PC-9 (cell line): ENCODE measurements at places on chromosomes 3 and 15. TPM values are rescaled to one million over a fixed set of nuclear protein-coding genes. Genes with fewer than 3 reads are reported as not detected.

TMC3 gene
- not detected in 2 replicates for total RNA-seq

TLE3 gene
- 51.3 and 72.4 TPM in 2 replicates for total RNA-seq

PTX3 gene
- 0.59 and 1.1 TPM in 2 replicates for total RNA-seq

DNA sequence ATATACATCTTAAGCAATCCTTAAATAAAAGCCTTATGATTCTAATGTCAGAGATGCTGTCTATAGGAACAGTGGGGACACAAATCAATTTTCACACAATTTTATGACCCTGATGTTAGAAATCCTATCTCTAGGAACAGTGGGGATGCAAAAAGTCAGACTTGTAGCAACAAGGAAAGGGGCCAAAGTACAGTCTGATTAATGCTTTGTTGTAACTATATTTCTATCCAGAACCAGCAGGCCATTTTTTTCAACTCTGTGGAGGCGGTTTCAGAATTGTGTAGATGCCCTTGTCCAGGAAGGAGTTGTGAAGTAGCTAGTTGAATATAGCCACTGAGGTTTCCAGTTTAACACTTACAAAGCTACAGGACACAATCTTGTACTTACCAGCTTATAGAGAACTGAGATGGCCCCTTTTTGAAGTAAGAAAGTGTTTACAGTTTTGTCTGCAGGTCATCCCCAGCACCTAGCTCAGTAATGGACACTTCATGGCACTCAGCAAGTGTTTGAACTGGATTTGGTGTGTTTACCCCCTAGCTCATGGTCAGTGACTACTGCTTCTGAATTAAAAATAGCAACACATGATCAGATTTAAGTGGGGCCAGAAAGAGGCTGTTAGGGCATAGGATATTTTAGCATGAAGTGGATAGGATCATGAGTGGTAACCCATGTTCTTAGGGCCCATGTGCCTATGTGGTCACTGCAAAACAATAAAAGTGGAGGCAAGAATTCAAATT is 54.3 kb downstream of the RAB7A start:
- no peak overlapping the region for H3K4me3 ChIP-seq
- no peak overlapping the region for H3K27ac ChIP-seq
- no peak for DNase-seq
- H3K4me1 ChIP-seq: peaks cover 23% of the 10 kb centered on the region
- H3K27me3 ChIP-seq: no peaks in the 10 kb centered on the region
- H3K36me3 ChIP-seq: peaks cover 8% of the 10 kb centered on the region; the same call in 1 of the 2 replicates

MCTP2 gene
- 4.1 and 5.7 TPM in 2 replicates for total RNA-seq

DNA sequence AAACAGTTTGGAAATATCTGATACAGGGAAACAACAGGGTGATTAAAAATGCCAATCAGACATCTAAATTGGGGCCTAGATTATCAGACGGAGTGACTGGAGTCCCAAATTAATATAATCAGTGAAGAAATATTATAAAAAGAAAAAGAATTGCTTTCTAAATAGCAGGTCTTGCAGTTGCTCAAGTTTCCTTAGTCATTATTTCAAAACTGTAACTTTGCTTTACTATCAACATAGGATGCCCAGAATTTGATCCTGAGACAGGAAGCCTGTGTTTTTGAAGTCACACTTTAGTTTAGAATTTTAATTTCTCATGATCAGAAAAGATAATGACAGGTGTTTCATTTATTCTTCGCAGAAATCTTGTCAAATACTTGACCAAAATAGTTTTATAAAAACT is 105.9 kb downstream of the IL1RAP start:
- no peak overlapping the region for H3K27ac ChIP-seq
- H3K27me3 ChIP-seq: no peaks in the 10 kb centered on the region
- no peaks in the 10 kb centered on the region for H3K36me3 ChIP-seq
- H3K4me1 ChIP-seq: no peaks in the 10 kb centered on the region

- H3K27ac ChIP-seq: peak overlapping the region; percentile 98
- no peaks in the 10 kb centered on the region for H3K27me3 ChIP-seq
- no peak overlapping the region for H3K4me3 ChIP-seq
- DNase-seq: no peak
- no peaks in the 10 kb centered on the region for H3K36me3 ChIP-seq
- H3K4me1 ChIP-seq: peaks cover 75% of the 10 kb centered on the region
These were observed 113.4 kb downstream of the ASB7 start for GRCh38 chr15:100715571-100716455.

BCL2A1 gene
- total RNA-seq: not detected in 2 replicates

DNA sequence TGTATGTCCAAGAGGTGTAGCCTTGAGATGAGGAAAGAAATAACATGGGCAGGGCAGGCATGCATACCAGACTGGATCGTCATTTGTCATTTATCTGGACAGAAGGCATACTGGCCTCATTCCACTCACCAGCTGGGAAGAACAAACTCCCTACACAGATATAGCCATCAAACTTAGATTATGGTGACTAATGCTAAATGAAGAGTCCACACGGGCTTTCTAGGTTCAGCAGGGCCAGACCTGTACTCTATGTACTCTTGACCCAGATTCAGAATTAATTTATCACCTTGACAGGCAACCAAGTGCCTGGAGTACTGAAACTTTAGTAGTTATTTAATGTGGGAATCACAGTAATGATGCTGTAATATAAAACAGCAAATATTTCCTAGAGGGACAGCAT is 164.3 kb upstream of the IL12A start:
- no peaks in the 10 kb centered on the region for H3K27me3 ChIP-seq
- peak; percentile 99 for DNase-seq
- H3K36me3 ChIP-seq: no peaks in the 10 kb centered on the region
- H3K4me1 ChIP-seq: peaks cover 36% of the 10 kb centered on the region

GRCh38 chr3:186277268-186277909 is 84.6 kb downstream of the DGKG start:
- H3K27ac ChIP-seq: no peak overlapping the region
- H3K4me1 ChIP-seq: no peaks in the 10 kb centered on the region
- H3K27me3 ChIP-seq: peaks cover 62% of the 10 kb centered on the region
- no peaks in the 10 kb centered on the region for H3K36me3 ChIP-seq
- DNase-seq: peak; percentile 53

DNA sequence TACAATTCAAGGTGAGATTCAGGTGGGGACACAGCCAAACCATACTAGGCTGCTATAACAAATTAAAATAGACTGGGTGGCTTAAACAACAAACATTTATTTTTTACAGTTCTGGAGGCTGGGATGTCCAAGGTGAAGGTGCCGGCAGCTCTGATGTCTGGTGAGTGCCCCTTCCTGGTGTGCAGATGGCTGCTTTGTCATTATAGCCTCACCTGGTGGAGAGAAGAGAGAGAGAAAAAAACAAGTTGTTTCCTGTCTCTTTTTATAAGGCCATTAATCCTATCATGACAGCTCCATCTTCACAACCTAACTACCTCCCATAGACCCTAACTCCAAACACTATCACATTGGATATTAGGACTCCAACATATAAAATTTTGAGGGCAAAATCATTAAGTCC is 279.7 kb downstream of the ZIC1 start:
- no peak overlapping the region for H3K4me3 ChIP-seq
- no peak for DNase-seq
- H3K36me3 ChIP-seq: no peaks in the 10 kb centered on the region
- H3K4me1 ChIP-seq: no peaks in the 10 kb centered on the region
- no peak overlapping the region for H3K27ac ChIP-seq
- no peaks in the 10 kb centered on the region for H3K27me3 ChIP-seq

- no peak overlapping the region for H3K4me3 ChIP-seq
- H3K4me1 ChIP-seq: no peaks in the 10 kb centered on the region
- DNase-seq: no peak
- no peaks in the 10 kb centered on the region for H3K36me3 ChIP-seq
These were observed 118.2 kb downstream of the ALDH1A2 start for GRCh38 chr15:57947282-57947681.

- no peak overlapping the region for H3K27ac ChIP-seq
- H3K4me3 ChIP-seq: no peak overlapping the region
- no peak for DNase-seq
- H3K27me3 ChIP-seq: no peaks in the 10 kb centered on the region
- H3K4me1 ChIP-seq: no peaks in the 10 kb centered on the region
These were observed 241.3 kb upstream of the ONECUT1 start for GRCh38 chr15:53031469-53031868.

DNA sequence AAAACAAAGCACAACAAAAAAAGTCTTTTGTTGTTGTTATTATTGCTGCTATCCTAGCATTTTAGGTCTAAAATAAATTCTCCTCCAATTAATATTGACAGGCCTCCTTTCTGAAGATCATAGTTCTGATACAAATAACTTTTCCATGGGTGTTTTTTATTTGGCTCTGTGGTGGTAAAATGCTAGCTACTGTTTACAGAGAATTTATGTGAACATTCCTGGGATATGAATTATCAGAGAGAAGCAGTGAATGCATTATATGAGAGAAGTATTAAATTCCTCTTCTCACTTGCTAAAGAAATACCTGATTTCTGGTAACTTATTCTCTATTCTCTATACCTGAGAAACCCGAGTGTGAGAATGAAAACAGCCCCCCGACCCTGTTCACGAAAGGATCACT is 57.5 kb upstream of the TMCO5A start:
- no peaks in the 10 kb centered on the region for H3K36me3 ChIP-seq
- peaks cover 5% of the 10 kb centered on the region; the same call in 1 of the 2 replicates for H3K4me1 ChIP-seq
- no peak for DNase-seq
- no peak overlapping the region for H3K4me3 ChIP-seq
- H3K27ac ChIP-seq: no peak overlapping the region

LRRC15 gene
- total RNA-seq: 0.08 TPM in 1 of 2 replicates, not detected in the other

CDHR4 gene
- total RNA-seq: 2.0 and 3.5 TPM in 2 replicates

DNA sequence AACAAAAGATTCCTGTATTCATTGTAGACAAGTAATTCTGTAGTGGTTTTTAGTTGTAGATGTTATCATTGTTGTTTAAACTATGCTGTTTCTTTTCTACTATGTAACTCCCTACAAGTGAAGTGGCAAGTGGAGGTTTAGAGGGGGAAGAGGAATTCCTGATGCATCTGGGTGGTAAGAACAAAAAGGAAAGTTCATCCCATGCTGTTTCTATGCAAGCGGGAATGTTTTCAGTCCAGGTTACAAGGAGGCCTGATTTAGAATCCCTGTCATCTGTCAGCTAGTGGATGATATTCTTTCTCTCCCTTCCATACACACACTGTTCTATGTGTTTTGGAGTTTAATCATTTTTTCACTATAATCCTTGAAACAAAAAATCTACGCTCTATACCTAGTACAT is 67.4 kb downstream of the IMPG2 start:
- no peaks in the 10 kb centered on the region for H3K27me3 ChIP-seq
- no peaks in the 10 kb centered on the region for H3K36me3 ChIP-seq
- H3K4me1 ChIP-seq: no peaks in the 10 kb centered on the region
- H3K4me3 ChIP-seq: no peak overlapping the region
- no peak for DNase-seq
- H3K27ac ChIP-seq: no peak overlapping the region

LDHAL6B gene
- not detected in 2 replicates for total RNA-seq

FAIM gene
- 17.7 and 18.6 TPM in 2 replicates for total RNA-seq

DNA sequence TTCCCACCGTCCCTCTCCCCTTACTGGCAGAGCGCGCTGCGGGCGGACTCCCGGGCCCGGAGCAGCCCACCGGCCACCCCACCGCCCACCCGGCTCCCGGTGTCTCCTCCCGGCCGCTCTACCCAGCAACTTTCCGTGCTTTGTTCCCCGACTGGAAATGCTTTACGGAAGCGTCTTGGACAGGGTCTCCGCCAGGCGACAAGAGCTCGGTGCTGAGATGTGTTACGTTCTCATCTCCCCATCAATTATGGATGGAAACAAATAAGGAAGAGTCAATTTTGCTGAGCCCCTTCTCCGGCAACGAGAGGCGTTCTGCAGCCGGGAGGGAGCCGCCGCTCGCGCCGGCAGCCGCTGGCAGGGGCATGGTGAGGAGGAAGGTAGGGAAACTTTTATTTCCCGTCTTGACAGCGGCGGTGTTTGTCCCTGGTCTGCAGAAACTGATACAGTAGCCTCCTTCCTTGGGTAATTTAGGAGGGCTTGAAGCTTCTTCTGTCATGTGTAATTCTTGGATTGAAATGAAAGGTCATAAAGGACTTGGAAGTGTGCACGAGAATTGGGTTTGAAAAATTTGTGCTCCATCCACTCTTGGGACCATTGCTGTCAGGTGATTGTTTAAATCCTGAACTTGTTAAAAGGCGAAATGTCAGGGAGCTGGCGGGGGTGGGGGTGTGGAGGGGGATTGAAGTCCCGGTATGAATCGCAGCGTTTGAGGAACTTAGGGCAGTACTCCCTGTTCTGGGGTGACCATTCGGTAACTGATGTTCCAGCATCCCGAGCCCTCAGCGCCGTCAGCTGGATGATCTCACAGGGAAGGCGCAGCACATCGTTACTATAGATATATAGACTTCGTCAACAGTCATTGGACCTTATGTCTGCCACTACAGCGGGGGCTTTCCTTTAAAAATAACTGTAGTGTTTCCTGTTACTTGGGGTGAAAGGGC is 1.5 kb downstream of the SEMA6D start:
- H3K27ac ChIP-seq: no peak overlapping the region
- H3K4me1 ChIP-seq: no peaks in the 10 kb centered on the region
- H3K4me3 ChIP-seq: no peak overlapping the region
- H3K27me3 ChIP-seq: peaks cover 12% of the 10 kb centered on the region

DNA sequence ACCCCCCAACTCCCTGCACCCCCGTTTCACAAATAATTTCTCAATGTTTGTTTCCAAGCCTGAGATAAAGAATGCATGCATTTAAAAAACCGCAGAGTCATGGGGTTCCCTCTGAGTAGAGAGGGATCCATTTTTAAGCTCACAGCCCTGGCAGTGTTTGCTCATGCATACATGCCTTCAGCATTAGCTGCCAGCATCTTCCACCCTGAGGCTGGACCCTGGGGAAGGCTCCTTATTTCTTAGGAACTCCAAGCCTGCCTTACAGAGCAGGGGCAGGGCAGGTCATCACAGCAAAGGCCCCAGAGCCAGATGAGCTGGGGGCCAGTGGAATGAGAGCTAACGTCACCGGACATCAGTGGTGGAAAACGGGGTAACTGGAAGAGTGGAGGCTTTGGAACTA is 31.3 kb downstream of the TLE3 start:
- no peaks in the 10 kb centered on the region for H3K27me3 ChIP-seq
- H3K4me1 ChIP-seq: no peaks in the 10 kb centered on the region

SERPINI1 gene
- 2.4 and 2.6 TPM in 2 replicates for total RNA-seq

DNA sequence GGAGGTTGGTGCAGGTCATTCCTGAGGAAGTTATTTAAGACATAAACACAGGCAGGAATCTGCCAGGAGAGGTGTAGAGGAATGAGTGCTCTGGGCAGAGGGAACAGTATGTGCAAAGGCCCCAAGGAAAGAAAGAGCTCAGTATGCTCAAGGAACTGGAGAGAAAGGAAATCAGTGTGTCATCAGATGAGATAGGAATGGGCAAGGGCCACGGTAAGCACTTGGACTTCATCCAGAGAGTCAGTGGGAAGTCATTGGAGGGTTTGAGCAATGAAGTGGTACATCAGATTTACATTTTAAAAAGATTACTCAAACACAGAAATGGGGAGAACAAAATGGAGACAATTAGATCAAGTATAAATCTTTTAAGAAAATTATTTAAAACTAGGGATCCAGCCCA is 272.2 kb downstream of the ADAMTSL3 start:
- no peak for DNase-seq
- no peak overlapping the region for H3K4me3 ChIP-seq
- H3K27me3 ChIP-seq: no peaks in the 10 kb centered on the region
